NCI-H510A (cell line): ENCODE measurements at places on chromosomes 16 and 17.

DNA sequence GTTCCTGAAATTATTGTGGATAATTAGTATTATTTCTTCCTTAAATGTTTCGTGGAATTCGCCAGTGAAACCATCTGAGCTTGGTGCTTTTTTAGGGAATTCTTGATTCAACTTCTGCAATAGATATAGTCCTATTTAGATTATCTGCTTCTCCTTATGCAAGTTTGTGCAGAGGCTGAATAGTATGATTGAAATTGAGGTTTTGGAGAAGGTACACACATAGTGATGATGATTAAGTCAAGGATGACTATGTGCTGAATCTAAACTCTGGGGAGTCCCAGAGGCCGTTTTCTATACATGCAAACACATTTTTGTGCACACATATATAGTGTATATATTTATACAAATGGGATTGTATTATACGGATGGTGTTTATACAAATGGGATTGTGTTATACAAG is 5.2 kb upstream of the MYH4 start:
- DNase-seq, result no peak

DNA sequence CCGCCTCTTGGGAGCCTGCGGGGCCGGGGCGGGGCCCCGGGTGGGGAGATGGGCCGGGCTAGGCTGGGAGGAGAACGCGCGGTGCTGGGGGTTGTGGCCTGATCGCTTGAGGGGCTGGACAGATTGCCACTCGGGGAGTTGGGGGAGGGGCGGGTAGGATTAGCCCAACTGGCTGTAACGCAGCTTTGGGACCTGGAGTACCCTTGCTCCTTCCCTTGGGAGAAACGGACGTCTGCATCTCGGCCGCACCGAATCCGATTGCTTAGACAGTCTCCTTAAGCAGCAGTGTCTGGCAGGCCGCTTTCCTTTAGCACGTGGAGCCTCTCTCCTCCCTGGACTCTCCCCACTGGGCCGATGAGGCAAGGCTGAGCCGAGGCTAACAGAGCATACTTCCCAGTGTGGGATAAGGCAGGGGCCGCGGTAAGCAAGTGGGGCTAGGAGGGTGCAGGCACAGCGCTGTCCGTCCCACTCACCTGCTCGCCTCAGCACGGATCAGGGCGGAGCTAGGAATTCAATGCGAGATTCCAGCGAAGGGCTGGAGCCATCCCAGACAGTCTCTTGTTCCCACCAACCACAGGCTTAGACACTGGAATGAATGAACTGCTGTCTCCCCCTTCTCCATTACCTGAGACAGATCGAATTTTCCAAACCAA is 540 bp upstream of the ACLY start:
- DNase-seq, result peak; percentile 60

DNA sequence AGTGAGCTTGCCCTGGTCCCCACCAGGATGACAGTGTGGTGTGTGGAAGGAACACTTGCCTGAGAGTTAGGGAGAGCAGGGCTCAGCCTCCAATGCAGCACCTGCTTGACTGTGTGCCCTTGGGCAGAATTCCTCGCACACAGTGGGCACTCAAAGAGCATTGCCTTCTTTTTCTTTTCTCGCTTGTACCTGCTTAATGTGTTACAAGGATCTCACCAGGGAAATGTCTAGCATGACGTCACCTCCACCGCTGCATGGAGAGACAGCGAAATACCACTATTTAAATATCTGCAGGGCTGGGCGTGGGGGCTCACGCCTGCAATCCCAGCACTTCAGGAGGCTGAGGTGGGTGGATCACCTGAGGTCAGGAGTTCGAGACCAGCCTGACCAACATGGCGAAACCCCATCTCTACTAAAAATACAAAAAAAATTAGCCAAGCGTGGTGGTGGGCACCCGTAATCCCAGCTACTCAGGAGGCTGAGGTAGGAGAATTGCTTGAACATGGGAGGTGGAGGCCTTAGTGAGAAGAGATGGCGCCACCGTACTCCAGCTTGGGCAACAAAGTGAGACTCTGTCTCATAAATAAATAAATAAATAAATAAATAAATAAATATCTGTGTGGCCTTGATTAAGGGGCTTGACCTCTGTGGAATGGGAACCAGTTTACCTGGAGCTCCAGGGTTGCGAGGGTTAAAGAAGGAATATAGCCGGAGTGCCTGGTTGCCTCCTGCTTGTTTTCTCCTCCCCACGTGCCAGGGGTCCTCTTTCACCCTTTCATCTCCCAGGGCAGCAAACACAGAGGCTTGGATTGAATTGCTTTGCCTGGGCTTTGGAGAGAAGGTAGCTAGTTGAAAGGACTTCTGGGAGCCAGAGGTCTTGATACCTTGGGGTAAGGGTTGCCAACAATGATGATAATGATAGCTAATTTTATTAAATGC is 16.3 kb downstream of the SNX29 start:
- DNase-seq, result no peak

DNA sequence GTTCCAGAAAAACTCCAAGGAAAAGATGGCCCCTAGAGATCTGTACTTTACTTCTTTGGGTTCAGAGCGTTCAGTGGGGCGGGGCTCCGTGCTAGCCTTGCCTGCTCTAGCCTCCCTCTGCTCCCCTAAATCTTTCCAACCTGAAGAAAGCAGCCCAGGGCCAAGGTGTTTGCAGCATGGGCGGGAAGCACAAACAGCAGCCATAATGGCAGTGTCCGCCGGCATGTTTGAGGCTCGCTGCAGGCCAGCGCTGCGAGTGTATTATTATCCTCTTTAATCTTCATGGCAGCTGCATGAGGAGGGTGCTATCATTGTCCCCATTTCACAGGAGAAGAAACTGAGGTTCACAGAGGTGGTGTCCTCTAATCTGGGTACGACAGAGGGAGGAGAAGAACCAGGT is 10.4 kb downstream of the CALB2 start:
- DNase-seq, result no peak

DNA sequence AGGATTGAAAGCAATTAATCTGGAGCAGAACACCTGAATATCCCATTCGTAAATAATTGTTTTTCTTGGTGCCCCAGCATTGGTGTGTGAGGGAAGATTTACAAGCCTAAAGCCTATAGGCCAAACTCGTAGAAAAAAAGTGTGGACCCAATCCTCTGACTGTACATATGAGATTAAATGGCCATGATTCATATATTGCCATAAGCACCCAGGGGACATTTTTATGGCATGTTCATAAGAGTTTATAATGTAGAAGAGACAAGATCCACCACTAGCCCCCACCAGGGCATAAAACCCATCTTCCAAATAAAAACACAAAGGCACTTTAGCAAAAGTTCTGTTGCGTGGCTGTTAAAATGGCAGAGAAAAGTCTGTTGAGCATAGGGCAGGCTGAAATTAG is 15.5 kb upstream of the SALL1 start:
- no peak for DNase-seq

DNA sequence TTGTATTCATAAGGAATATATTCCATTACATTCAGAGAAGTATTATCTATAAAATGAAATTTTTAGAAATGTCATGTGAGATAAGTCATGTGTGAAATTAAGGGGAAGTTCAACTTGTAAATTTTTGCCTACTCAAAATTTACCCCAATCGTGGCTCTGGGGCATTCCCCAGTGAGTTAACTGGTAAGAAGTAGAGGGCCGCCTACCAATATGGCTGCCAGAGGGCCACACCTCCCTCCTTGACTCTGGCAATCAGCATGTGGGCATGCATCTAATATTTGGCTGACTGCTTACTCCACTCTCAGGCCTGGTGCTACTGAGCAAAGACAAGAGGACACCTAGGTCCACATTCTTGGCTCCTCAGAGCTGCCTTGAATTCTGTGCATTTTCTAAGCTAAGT is 39.7 kb upstream of the CNTNAP4 start:
- no peak for DNase-seq

DNA sequence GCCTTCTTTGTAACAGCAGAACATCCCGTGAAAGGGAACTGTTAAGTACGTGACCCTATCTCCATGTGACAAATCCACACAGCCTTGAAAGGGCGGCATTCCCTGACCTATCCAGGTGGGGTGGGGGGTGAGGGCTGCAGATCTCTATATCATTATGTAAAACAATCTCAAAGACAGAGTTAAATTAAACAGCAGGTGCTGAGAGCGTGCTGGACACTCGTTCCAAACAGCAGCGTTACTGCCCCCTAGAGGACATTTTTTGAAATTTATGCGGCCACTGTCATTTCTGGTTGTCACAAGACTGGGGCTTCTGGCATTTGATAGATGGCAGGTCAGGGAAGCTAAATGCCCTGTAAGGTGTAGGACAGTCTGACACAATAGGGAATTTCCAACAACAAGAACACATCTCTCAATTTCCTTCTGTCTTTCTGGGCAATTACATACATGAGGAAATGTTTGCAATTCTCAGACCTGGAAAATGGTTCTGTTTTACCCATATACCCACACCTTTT is 6.7 kb upstream of the SLC25A39 start:
- DNase-seq, result peak; percentile 46

GRCh38 chr16:83211711-83212110 is 584.9 kb downstream of the CDH13 start:
- DNase-seq, result no peak

DNA sequence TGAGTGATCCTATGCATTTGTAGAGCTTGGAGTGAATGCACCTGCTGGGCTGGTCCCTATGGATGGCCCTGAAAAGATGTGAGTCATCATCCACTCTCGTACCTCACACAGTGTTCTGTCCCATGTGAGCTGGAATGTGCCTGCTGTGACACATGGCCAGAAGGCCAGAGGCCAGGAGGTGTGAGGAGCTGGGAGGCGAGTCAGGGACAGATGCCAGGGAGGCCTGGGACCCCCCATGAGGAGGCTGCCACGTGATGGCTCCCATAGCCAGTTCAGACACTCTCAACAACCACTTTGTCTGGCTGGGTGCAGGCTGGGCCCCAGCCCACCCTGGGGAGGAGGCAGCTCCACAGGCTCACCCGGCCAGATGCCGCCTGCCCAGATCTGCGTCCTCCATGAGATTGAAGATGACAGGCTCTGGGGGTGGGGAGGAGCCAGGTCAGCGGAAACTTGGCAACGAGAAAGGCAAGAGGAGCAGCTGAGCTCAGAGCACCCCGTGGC is 168.8 kb downstream of the C16orf78 start:
- DNase-seq, result no peak
